Caco-2 (cell line): ENCODE measurements at places on chromosomes 6 and 20. TPM values are rescaled to one million over a fixed set of nuclear protein-coding genes. Genes with fewer than 3 reads are reported as not detected.

GRCh38 chr6:100712997-100713396 is 168.1 kb downstream of the ASCC3 start:
- H3K4me3 ChIP-seq = no peak overlapping the region
- DNase-seq = no peak
- no peaks in the 10 kb centered on the region for H3K27me3 ChIP-seq
- no peaks in the 10 kb centered on the region; the same call in 1 of the 2 replicates for H3K36me3 ChIP-seq

- H3K27ac ChIP-seq = no peak overlapping the region
- no peaks in the 10 kb centered on the region for H3K27me3 ChIP-seq
- no peaks in the 10 kb centered on the region; the same call in 1 of the 2 replicates for H3K36me3 ChIP-seq
- no peak for DNase-seq
- H3K4me3 ChIP-seq = no peak overlapping the region
Observed at GRCh38 chr6:150761771-150762170, 103.7 kb upstream of the MTHFD1L start.

- H3K27ac ChIP-seq = peak overlapping the region; percentile 96
- no peak overlapping the region for H3K4me3 ChIP-seq
- DNase-seq = peak; percentile 69
- no peaks in the 10 kb centered on the region for H3K27me3 ChIP-seq
- peaks cover 2% of the 10 kb centered on the region; the same call in 1 of the 2 replicates for H3K36me3 ChIP-seq
Observed at GRCh38 chr6:117536317-117536716, 53.8 kb downstream of the DCBLD1 start.

GRCh38 chr20:54323227-54323734 is 115.4 kb downstream of the PFDN4 start:
- H3K27me3 ChIP-seq = peaks cover 1% of the 10 kb centered on the region; the same call in 1 of the 2 replicates
- H3K4me3 ChIP-seq = no peak overlapping the region
- H3K27ac ChIP-seq = no peak overlapping the region
- no peaks in the 10 kb centered on the region for H3K4me1 ChIP-seq
- no peaks in the 10 kb centered on the region for H3K36me3 ChIP-seq

GRCh38 chr20:10924644-10925201 is 250.9 kb upstream of the JAG1 start:
- peaks cover 23% of the 10 kb centered on the region for H3K4me1 ChIP-seq
- no peak overlapping the region for H3K4me3 ChIP-seq
- no peaks in the 10 kb centered on the region for H3K36me3 ChIP-seq
- no peaks in the 10 kb centered on the region for H3K27me3 ChIP-seq

DNA sequence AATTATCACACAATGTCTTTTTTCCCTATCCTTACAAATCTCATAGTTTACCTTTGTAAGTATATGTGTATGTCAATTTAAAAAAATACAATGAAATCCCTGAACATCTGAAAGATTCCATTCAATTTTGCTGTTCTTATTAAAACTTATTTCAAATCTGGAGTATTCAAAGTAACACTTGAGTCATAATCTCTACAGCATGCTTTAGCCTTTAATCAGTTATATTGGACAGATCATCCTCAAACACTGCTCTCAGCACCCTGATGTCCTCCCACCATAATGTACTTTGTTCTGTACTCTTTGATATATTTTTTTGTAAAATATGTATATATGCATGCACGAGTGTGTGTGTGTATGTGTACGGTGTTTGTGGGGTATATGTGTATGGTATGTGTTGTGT is 83.0 kb upstream of the RPS6KA2 start:
- H3K4me1 ChIP-seq = no peaks in the 10 kb centered on the region
- no peak overlapping the region for H3K27ac ChIP-seq
- H3K4me3 ChIP-seq = no peak overlapping the region
- no peaks in the 10 kb centered on the region for H3K36me3 ChIP-seq

GRCh38 chr20:19785983-19786285 is 27.9 kb downstream of the RIN2 start:
- peaks cover 25% of the 10 kb centered on the region for H3K4me1 ChIP-seq
- no peak overlapping the region for H3K4me3 ChIP-seq
- H3K27ac ChIP-seq = no peak overlapping the region
- H3K36me3 ChIP-seq = no peaks in the 10 kb centered on the region

DNA sequence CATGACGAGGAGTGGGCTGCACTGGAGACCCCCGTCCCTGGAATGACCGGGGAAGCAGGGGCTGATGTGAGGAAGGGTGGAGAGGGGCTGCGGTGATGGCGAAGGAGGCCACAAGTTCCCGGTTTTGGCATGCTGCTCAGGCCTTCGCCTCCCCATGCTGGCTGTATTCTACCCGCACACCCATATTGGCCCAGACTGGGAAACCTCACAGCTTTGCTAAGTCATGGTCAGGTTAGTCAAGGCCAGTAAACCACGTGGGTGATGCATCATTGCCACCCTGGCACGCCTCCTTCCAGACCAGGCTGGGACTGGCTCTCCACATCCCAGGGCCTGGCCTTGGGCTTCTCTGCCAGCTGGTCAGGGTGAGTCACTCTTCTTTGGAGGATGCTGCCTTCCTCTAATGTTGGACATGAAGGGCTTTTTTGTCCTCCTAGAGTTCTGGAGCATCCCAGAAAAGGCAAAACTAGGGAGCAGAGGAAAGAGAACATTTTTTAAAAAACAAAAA is 53.8 kb downstream of the PCNA start:
- no peaks in the 10 kb centered on the region for H3K27me3 ChIP-seq
- no peaks in the 10 kb centered on the region for H3K36me3 ChIP-seq
- no peak overlapping the region for H3K4me3 ChIP-seq
- H3K4me1 ChIP-seq = no peaks in the 10 kb centered on the region
- no peak for DNase-seq
- H3K27ac ChIP-seq = no peak overlapping the region

GRCh38 chr6:169738976-169739529 is 12.3 kb downstream of the DYNLT2 start:
- H3K36me3 ChIP-seq = no peaks in the 10 kb centered on the region
- no peak overlapping the region for H3K27ac ChIP-seq
- no peak overlapping the region for H3K4me3 ChIP-seq
- no peaks in the 10 kb centered on the region for H3K27me3 ChIP-seq
- DNase-seq = no peak
- H3K4me1 ChIP-seq = no peaks in the 10 kb centered on the region

- no peak overlapping the region for H3K27ac ChIP-seq
- no peaks in the 10 kb centered on the region for H3K36me3 ChIP-seq
- H3K27me3 ChIP-seq = no peaks in the 10 kb centered on the region
- H3K4me1 ChIP-seq = peaks cover 10% of the 10 kb centered on the region
- no peak overlapping the region for H3K4me3 ChIP-seq
Observed at GRCh38 chr6:107736713-107737396, 87.3 kb downstream of the SCML4 start.

GRCh38 chr20:15603506-15603905 is 969.7 kb downstream of the KIF16B start:
- H3K27me3 ChIP-seq = no peaks in the 10 kb centered on the region
- no peak overlapping the region for H3K4me3 ChIP-seq
- DNase-seq = no peak
- H3K36me3 ChIP-seq = no peaks in the 10 kb centered on the region

- H3K36me3 ChIP-seq = no peaks in the 10 kb centered on the region
- H3K4me3 ChIP-seq = peak overlapping the region; percentile 63
- H3K27me3 ChIP-seq = no peaks in the 10 kb centered on the region
Observed at GRCh38 chr6:2876210-2877056, 26.7 kb downstream of the SERPINB9 start.

DNA sequence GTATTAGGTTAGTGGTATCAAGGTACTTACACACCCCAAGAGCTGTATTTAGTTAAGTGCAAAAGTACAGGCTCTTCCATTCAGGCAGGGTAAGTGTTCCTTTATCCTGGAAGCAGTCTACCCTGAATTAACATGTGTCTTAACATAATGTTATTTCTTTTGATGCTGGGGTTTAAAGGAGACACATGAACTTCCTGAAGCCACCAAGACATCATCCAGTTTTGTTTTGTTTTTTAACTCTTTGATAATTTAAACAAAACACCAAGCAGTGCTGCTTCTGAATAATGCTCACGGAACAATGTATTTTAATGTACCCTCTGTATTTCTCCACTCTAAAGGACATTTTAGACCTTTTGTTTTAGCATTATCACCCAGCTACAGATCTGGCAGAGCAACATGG is 50.5 kb upstream of the PLCB4 start:
- no peaks in the 10 kb centered on the region for H3K36me3 ChIP-seq
- H3K4me1 ChIP-seq = no peaks in the 10 kb centered on the region
- no peak overlapping the region for H3K4me3 ChIP-seq
- DNase-seq = no peak
- no peaks in the 10 kb centered on the region for H3K27me3 ChIP-seq

GRCh38 chr6:152086223-152086873 is 278.9 kb downstream of the ESR1 start:
- H3K27ac ChIP-seq = no peak overlapping the region
- no peaks in the 10 kb centered on the region for H3K4me1 ChIP-seq

GRCh38 chr6:3789896-3790558 is 38.5 kb upstream of the PXDC1 start:
- peaks cover 31% of the 10 kb centered on the region for H3K4me1 ChIP-seq
- no peaks in the 10 kb centered on the region for H3K36me3 ChIP-seq
- no peak for DNase-seq

GRCh38 chr20:62472138-62472940 is 3.5 kb downstream of the GATA5 start:
- H3K36me3 ChIP-seq = no peaks in the 10 kb centered on the region
- H3K4me1 ChIP-seq = peaks cover 16% of the 10 kb centered on the region

GRCh38 chr6:6591778-6592465 is 3.4 kb downstream of the LY86 start:
- H3K27ac ChIP-seq = no peak overlapping the region
- no peak for DNase-seq
- no peaks in the 10 kb centered on the region for H3K36me3 ChIP-seq
- H3K4me3 ChIP-seq = no peak overlapping the region
- no peaks in the 10 kb centered on the region for H3K4me1 ChIP-seq

GRCh38 chr6:82924799-82925535 is 140.7 kb downstream of the UBE3D start:
- H3K4me1 ChIP-seq = no peaks in the 10 kb centered on the region
- DNase-seq = no peak
- no peaks in the 10 kb centered on the region for H3K36me3 ChIP-seq
- H3K27ac ChIP-seq = no peak overlapping the region

DNA sequence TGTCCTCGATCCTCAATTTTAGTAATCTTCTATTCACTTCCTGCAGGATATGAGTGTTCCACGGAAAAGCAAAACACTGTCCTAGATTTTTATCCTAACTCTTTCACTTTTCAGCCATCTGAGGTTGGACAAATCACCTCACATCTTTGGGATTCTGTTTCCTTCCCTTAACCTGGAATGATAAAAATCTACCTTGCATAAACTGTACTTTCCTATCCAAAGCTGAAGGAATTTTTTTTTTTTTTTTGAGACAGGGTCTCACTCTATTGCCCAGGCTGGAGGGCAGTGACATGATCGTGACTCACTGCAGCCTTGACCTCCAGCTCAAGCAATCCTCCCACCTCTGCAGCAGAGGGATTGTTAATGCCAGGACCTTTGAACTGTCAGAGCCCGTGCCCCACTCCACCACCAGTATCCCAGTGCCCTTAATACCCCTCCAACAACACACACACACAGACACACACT is 20.5 kb downstream of the CAPN11 start:
- H3K4me3 ChIP-seq = no peak overlapping the region
- no peaks in the 10 kb centered on the region for H3K36me3 ChIP-seq
- no peaks in the 10 kb centered on the region for H3K27me3 ChIP-seq
- no peak for DNase-seq

DNA sequence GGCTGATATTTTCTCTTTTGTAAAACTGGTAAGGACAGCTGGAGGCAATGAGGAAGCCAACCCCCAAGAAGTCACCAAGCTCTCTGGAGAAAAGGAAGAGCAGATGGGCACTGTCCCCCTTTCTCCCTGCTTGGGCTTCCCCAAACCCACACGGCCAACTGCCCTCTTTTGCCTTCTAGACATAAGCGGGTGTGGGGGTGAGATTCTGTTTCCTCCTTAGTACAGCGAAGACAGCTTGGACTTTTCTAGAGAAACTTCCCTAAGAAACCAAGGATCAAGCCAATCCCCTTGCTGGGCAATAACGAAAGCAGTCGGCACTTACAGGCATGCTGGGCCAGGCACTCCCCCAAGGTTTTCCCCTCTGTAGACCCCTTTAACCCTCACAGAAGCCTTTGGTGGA is 110.3 kb downstream of the CDC5L start:
- no peaks in the 10 kb centered on the region for H3K27me3 ChIP-seq
- H3K36me3 ChIP-seq = no peaks in the 10 kb centered on the region
- no peak overlapping the region for H3K27ac ChIP-seq
- DNase-seq = no peak

GRCh38 chr6:50663806-50664205 is 49.5 kb upstream of the TFAP2D start:
- H3K4me1 ChIP-seq = no peaks in the 10 kb centered on the region
- no peaks in the 10 kb centered on the region for H3K27me3 ChIP-seq
- H3K27ac ChIP-seq = no peak overlapping the region
- no peak for DNase-seq

- no peaks in the 10 kb centered on the region for H3K4me1 ChIP-seq
- no peaks in the 10 kb centered on the region for H3K27me3 ChIP-seq
- no peak overlapping the region for H3K4me3 ChIP-seq
Observed at GRCh38 chr20:41180599-41181333, 43.4 kb downstream of the PLCG1 start.

DNA sequence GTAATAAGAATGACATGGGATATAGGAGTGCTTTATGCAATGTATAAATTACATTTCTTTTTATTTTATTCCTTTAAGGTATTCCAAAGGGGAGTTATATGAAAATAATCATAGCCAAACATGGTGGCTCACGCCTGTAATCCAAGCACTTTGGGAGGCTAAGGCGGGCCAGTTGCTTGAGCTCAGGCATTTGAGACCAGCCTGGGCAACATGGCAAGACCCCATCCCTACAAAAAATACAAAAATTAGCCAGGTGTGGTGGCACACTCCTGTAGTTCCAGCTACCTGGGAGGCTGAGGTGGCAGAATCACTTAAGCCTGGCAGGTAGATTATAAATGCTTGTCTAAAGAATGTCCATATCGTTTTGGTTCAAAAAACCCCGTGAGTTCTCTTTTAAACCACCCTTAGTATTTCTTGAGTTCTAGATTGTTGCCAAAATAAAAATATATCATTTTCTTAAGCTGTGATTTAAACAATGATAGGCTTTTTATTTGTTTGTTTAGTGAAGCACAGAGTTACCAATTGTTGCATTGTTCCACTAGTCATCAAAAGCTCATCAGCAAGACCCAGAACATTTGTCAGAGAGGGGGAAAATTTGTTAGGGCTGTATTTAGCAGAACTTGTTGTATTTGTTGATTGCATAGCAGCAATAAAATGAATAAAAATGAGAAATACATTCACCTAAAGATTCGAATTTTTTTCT is 146.2 kb downstream of the KHDC1L start:
- peaks cover 19% of the 10 kb centered on the region for H3K4me1 ChIP-seq
- no peaks in the 10 kb centered on the region for H3K36me3 ChIP-seq
- H3K4me3 ChIP-seq = no peak overlapping the region
- no peaks in the 10 kb centered on the region; the same call in 1 of the 2 replicates for H3K27me3 ChIP-seq
- DNase-seq = no peak

MRPL2 gene
- total RNA-seq = 123 and 124 TPM in 2 replicates

HLA-DPA1 gene
- total RNA-seq = not detected in 2 replicates

IL17F gene
- not detected in 2 replicates for total RNA-seq

TCP11 gene
- total RNA-seq = not detected in 2 replicates

RHAG gene
- total RNA-seq = not detected in 2 replicates

FAM209B gene
- total RNA-seq = not detected in 2 replicates

MEP1A gene
- 8.1 and 12.0 TPM in 2 replicates for total RNA-seq

SRSF12 gene
- 0.49 and 0.79 TPM in 2 replicates for total RNA-seq

MUC22 gene
- total RNA-seq = not detected in 2 replicates

SLC22A7 gene
- total RNA-seq = not detected in 2 replicates

FUCA2 gene
- 102 and 119 TPM in 2 replicates for total RNA-seq

TFAP2C gene
- total RNA-seq = 25.3 and 27.9 TPM in 2 replicates

PROKR2 gene
- not detected in 2 replicates for total RNA-seq

CRISP2 gene
- total RNA-seq = not detected in 2 replicates
